CD4-positive, alpha-beta T cell treated with Interleukin-21 for 1 hour (primary cell): ENCODE measurements at places on chromosomes 12 and 14.

DNA sequence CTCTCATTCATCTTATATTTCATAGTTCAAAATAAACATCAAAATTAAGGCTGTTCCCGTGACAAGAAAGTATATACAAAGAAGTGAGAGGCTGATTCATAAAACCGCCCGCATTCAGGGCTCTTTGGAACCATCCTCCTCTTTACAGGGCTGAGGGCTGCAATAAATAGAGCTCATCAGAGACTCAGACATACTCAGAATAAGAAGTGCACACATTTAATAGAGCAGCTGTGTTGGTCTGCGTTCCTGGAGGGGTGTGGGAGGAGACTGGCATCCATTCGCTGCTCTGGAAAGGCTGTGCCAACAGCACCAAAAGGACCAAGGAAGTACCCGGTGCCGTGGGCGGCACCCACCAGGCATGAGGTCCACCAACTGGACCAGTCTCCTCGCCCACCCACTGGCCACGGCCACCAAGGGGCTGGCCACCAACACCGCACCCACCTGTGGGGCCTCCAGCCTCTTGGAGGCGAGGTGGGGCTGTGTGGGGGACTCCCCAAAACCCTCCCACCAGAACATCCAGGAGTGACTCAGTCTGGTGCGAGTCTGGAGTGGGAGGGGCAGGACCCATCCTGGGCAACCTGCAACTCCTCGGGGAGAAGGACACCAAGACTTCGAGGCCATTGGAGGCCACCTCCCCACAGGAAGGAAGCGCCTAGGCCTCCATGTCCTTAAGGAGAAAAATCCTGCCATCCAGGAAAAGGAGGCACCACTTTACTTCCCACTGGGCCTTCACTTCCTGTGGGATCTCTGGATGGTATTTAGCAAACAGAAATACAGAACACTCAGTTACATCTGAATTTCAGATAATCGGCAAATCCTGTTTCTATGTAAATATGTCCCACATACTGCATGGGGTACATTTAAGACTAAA, 32.7 kb downstream of the VCPKMT start:
- peak; percentile 61 for DNase-seq

DNA sequence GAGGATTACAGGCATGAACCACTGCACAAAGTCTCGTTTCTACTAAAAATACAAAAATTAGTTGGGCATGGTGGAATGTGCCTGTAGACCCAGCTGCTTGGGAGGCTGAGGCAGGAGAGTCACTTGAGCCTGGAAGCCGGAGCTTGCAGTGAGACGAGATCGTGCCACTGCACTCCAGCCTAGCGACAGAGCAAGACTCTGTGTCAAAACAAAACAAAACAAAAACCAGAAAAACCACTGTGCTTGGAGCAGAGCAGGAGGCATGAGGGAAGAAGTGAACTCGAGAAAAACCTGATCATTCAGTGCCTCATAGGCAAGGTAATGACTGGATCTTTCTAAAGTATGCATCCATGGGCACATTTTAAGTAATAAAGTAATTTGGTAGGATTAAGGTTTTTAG, 487.8 kb downstream of the KCNH5 start:
- no peak for DNase-seq

- no peak for DNase-seq
Observed at GRCh38 chr12:40646911-40647310, 45.3 kb upstream of the CNTN1 start.

DNA sequence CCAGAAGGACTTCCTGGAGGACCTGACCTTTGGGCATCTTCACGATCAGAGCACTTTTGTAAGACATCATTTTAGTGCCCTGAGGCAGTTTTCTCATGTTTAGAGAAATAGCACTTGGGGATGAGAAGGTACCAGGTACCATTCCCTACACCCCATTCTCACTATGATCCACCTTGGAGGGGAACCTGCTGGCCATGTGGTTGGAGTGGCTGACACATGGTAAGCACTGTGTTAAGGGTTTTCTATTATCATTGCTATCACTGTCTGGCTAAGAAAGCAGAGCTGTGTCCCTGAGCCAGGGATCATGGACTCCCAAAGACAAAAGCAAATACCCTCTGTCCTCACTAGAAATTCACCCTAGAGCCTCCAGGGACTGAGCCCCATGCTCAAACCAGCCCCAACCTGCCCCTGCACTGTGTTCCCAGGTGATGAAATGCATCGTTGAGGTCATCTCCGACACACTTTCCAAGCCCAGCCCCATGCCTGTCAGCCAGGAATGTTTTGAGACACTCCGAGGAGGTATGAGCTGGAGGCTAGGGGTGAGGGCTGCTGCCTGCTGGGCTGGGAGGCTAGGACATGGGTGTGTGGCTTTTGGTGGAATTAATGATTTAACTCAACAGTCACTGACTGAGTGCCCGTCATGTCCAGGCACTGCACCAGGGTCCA, 3.4 kb downstream of the CHGA start:
- no peak for DNase-seq

DNA sequence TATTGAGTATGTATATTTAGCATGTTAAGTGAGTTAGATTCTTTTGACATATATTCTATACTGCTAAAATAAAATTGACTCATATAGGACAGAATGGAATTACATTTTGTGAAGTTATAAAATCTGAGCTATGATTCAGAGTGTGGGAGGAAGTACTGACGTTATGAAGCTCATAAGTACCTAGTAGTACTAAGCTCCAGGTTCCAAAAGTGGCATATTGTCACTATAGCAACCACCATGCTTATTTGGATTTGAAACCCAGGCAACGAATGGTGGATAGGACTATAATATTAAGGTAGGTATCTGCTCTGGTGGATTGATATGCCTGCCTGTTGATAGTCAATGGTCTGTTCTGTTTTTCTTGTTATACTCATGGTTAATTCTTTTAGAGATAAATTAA, 2.2 kb upstream of the FBXO33 start:
- no peak for DNase-seq

- DNase-seq = no peak
Observed at GRCh38 chr14:78933948-78934524, 763.9 kb downstream of the NRXN3 start.

DNA sequence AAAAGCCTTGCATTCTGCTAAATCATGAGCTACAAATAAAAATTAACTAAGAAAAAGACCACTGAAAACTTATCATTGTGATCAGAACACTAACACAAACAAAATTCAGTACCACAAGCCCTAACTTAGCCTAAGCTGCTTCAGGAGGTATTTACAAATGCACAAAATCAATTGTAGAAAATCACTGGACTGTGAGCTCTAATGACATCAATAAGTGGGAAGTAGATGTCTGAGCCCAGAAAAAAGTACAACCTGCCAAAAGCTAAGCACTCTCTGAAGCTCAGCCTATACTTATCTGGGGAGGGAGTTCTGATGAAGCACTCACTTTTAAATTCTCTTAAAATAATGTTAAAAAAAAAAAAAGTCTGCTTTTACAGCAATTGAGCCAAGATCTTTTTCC, 92.9 kb downstream of the SLCO1B1 start:
- no peak for DNase-seq

- DNase-seq = peak; percentile 52
Observed at GRCh38 chr12:92408072-92408900, 262.6 kb upstream of the BTG1 start.

DNA sequence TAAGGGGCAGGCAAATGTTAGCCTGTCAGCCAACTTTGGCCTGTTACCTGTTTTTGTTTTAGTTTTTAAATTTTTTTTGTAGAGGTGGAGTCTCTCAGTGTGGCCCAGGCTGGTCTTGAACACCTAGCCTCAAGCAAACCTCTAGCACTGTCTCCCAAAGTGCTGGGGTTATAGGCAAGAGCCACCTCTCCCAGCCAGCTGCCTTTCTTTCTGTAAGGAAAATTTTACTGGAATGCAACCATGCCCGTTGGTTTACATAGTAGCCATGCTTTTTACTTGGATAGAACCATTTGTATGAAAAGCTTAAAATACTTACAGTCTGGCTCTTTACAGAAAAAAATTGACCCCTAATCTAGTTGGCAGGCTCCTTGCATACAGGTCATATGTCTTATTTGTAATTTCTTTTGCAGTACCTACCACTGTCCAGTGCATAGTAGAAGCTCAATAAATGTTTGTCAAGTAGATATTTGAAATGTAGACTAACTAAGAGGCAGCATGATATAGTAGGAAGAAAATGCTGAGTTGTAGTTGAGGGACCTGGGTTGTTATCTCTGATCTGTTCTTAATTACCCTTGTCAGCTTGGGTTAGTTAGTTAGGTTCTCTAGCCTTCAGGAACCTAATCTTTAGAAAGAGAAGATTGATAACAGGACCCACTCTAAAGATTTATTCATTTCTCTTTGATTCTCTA, 4.7 kb downstream of the MDM2 start:
- DNase-seq = no peak

DNA sequence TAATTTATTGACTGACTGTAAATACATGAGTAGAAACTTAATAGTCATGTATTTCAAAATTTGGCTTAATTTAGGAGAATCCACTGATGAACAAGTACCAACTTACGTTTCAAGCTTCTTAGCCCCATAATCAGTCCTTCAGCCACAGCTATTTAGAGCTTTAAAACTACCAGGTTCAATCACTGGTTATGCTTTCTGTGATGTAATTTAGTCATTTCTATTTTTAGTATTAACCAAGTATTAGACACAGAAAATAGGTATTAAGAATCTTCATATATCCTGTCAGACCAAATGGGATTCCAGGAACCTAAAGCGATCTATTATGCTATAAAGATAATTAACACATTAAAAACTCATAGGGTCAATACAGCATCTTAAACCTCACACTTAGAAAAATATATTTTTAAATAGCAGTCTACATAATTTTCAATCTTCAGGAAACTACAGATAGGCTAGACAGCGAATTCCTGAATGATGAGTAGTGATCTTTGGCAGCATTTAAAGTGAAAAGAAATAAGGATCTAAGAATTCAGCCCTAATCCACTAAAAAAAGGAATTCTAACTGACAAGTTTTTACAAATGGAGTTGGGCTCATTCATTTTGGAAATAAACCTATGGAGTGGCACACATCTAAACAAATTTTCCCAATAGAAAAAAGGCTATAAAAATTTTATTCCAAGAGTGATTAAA, 51.5 kb downstream of the ZC3H14 start:
- DNase-seq = no peak
